ENCODE measurements at places on chromosomes 11 and 22. TPM values are rescaled to one million over a fixed set of nuclear protein-coding genes. Genes with fewer than 3 reads are reported as not detected.

DNA sequence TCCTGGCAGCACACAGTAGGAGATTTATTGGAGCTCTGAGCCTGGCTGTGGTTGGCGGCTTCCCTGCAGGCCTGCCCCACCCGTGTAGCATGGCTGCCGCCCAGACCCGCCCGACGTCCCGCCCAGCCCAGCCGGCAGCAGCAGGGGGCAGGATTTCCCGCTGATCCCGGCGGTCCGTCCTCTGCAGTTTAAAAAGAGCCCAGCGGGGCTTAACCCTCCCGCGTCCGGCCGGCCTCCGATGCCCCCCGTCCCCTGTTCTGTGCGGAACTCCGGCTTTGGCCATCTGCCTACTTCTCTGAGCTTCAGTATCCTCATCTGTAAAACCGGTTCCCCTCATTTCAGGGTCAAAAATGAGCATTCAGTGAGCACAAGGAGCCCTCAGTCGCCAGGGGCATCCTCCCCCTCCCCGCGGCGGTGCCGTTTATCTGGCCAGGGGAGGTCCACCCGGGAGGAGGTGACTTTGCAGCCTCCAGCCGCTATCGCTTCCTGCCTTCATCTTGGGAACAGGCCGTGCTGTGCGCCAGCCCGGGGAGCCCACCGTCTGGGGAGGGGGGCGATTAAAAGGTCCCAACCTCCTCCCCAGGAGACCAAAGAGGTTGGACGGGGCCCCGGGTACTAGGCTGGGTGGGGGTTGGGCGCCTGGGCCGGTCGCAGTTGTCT is at the start of gene GAS2L1:
GAS2L1 (plus strand) TSS at position 476 of the 660 bp plus-strand sequence. CDS start 1,456 bp downstream, outside the sequence.
- DNase-seq, result peak; percentile 92

DNA sequence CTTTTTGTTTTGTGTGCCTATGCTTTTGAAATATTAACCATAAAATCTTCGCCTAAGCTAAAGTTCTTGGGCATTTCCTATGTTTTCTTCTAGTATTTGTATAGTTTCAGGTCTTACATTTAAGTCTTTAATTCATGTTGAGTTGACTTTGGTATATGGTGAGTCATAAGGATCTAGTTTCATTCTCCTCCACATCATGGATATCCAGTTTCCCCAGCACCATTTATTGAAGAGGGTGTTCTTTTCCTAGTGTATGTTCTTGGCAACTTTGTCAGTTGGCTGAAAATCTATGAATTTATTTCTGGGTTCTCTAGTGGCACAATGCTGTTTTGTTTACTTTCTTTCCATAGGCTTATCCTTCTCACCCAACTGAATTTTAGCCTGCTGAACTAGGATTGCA is 49.0 kb downstream of the CTSC start:
- DNase-seq, result no peak

Gene XKR3
- not detected for total RNA-seq

Gene TOLLIP
- 32.7 TPM for total RNA-seq

DNA sequence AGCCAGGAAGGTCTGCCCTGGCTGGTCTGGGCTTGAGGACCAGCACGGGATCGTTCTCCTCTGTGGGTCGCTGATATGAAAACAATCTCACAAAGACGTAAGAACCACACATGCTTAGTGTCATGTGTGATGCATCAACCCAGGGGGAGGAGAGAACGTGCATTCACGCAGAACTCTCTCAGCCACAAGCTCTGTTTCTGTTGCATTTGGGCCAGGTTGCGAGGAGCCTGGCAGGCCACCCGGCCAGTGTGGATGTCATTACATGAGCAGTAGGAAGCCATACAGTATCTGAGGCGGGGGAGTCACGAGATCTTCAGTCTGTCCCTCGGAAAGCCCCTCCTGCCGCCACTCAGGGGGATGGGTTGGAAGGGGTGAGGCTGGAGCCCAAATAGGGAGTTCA is 53.1 kb upstream of the KCNQ1OT1 start:
- no peak for DNase-seq

GRCh38 chr11:120871924-120872323 is 152.0 kb upstream of the TBCEL start:
- no peak for DNase-seq

Gene PAX6
- total RNA-seq, result 0.92 TPM

Gene CHID1
- 46.4 TPM for total RNA-seq
